ENCODE measurements at places on chromosomes 12 and 14.

DNA sequence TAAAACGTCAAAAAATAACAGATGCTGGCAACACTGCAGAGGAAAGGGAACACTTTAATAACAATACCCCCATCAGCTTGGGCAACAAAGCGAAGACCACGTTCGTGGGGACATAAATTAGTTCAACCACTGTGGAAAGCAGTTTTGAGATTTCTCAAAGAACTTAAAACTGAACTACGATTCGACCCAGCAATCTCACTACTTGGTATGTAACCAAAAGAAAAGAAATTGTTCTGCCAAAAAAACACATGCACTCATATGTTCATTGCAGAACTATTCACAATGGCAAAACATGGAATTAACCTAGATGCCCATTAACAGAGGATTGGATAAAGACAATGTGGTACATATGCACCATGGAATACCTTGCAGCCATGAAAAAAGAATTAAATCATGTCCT is 81.2 kb upstream of the RAP1B start:
- DNase-seq = no peak

DNA sequence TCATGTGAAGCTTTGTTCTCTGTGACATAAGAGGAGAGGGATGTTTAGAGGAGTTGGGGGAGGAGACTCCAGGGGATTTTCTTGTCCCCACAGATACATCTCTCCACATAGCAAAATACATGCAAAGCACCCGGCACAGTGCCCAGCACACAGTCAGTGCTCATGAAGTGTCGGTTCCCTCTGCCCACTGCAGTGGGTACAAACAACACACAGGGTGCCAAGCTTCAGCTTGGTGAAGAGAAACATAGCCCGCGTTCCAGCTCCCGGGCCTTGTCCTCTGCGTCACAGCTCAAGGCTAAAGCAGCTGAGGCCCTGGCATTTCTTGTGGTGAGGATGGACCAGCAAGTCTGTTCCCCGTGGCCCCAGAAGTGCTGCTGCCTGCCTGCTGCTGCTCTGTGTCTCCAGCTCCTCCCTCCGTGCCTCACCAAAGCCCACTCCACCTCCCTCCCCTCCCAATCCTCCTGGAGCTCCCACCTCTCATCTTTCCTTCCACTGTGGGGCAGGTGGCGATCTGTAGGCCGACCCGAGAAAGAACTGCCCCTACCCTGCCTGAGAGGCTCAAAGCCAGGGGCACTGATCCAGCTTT is 57.0 kb upstream of the FKBP4 start:
- DNase-seq = no peak

DNA sequence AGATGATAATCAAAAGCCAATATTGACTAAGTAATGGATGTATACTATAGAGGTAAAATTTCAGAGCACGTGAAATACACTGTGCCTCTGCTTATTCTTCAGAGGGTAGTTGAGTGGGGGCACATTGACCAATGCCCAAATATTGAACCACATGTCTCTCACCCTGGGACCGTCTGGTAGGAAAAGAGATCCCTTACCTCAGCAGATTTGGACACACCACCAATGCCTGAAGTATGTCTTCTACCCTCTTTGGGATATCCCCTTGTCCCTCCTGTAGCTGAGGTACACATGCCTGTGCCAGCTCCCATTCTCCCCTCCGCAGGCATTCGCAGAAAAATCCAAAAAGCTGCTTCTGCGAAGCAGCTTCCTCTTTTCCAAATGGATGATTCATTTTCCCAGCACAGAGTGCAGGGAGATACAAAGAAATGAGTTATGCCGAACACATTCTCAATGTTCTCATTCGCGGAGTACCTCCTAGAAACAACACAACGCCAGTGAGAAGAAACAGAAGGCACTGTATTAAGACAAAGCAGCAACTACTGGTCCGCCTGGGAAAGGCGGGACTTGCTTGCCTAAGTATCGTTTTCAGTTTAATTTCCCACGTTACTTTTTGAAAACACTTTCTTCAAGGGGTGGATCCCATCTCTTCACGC is 691 bp downstream of the ZFYVE26 start:
- no peak for DNase-seq

- no peak for DNase-seq
Measured at GRCh38 chr12:122395319-122395718, 27.1 kb downstream of the CLIP1 start.

All from stimulated activated CD8-positive, alpha-beta memory T cell treated with anti-CD3 and anti-CD28 coated beads, Interleukin-7, amount 100 ng/mL, for 1 hour (primary cell).